ENCODE measurements at places on chromosomes 16 and 17.

GRCh38 chr17:82734987-82735866, at the start of gene FN3K:
Gene FN3K (plus strand): TSS chr17:82735615. CDS start chr17:82735637, 22 bp downstream.
- DNase-seq: peak; percentile 56

GRCh38 chr17:63156986-63157385, 191.0 kb downstream of the TANC2 start:
- DNase-seq: no peak

- DNase-seq: no peak
These were observed 72.2 kb upstream of the CREBBP start for GRCh38 chr16:3952737-3953131.

GRCh38 chr16:27175888-27176287, 27.4 kb upstream of the KDM8 start:
- DNase-seq: no peak

GRCh38 chr17:17951524-17951923, 20.7 kb downstream of the TOM1L2 start:
- no peak for DNase-seq

- no peak for DNase-seq
These were observed 2.1 kb upstream of the CA4 start for GRCh38 chr17:60147553-60148223.
